ENCODE measurements at places on chromosomes 2 and 18. TPM values are rescaled to one million over a fixed set of nuclear protein-coding genes. Genes with fewer than 3 reads are reported as not detected.

LANCL1 gene
- 30.2 TPM for total RNA-seq

GRCh38 chr18:11516751-11517503 lies 92.5 kb upstream of the SLC35G4 start:
- no peak for DNase-seq

GRCh38 chr2:56008661-56009431 lies 85.3 kb upstream of the EFEMP1 start:
- DNase-seq, result no peak

- DNase-seq, result no peak
Measured at GRCh38 chr18:49160079-49160930, 209.5 kb upstream of the SMAD7 start.

DNA sequence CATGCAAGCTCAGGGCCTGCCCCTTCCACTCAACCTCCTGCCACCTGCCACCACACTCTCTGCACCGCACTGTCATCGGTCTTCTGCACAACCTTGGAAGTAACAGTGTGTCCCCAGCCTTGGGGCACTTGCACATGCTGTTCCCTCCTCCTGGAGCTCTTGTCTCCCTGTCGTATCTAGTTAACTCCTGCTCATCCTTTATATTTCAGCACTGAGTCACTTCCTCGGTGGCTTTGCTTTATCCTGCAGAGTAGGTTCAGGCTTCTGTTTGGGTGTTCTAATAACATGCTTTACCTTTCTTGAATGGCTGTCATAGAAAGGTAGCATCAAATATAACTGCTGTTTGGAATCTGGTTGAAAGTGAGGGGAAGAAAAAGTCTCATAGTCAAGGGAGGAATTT lies 25.3 kb downstream of the PAX8 start:
- DNase-seq, result no peak

Measured in CD4-positive, alpha-beta memory T cell (primary cell).